CMK (cell line): ENCODE measurements at places on chromosomes 7 and 10.

GRCh38 chr10:109982812-109983211 is 25.0 kb upstream of the ADD3 start:
- no peak for DNase-seq

GRCh38 chr7:43905209-43905946 is 1.0 kb downstream of the URGCP start:
- no peak for DNase-seq

- no peak for DNase-seq
These were observed 40.0 kb upstream of the LOXL4 start for GRCh38 chr10:98307916-98308541.

DNA sequence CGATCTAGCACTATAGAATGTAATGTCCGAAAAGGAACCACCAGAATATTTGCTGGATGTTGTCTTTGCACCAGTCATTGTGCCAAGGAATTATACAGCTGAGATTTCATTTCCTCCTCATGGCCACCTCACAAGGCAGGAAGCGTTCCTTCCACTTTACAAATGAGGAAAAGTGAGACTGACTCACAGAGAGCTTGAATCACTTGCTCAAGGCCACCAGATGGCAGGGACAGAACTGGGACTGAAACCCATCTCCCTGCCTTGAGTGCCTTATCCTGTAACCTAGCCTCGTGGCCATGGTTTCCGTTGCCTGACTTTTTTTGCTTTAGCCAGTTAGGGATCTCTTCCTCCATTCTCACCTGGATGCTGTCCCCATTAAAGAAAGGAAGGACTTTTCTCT is 44.7 kb upstream of the PDZD8 start:
- DNase-seq: no peak

DNA sequence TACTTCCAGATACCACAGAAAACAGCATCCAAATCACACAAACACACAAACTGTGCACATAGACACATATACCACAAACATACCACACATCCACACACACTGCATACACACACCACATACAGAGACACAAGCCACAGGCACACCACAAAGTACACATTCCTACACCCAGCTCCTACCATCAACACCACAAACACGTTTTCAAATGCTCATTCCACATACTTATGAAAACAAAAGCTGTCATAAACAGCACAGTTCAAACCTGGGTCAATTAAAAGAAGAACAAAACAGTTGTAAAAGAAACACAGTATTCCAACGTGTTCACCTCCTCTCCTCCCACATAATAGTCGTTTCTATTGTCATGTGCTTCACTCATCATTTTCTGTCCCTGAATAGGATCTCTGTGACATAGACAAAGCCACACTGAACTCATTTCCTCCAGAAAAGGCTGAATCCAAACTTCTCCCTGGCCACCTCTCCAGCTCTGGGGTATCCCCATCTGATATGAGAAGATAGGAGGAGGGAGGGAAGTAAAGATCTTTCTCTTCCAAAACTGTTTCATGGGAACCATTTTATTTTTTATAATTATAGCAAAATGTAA is 89.2 kb downstream of the CXCL12 start:
- no peak for DNase-seq

- DNase-seq: no peak
These were observed 154.6 kb upstream of the NPVF start for GRCh38 chr7:25382869-25383268.

DNA sequence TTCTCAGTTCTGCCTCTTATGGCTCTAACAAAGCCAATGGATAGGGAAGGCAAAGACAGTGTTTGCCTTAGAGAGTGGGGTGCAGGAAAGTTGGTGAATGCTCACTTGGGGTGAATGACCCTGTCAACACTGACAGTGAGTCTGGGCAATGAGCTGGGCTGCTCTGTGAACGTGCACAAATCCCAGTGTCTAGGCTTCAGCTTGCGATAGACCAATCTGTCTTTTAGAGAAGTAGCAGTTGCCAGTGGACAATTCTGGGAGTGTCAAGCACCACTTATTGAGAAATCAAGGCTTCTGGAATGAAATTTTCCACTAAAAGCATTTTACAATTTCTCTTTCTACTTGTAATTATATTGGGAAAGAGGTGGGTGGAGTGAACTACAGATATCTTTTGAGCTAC is 141.4 kb downstream of the HERPUD2 start:
- DNase-seq: no peak

- no peak for DNase-seq
These were observed 140.2 kb downstream of the AUTS2 start for GRCh38 chr7:69738396-69738951.

- no peak for DNase-seq
These were observed 175.2 kb upstream of the PPP2R2D start for GRCh38 chr10:131725581-131726069.

DNA sequence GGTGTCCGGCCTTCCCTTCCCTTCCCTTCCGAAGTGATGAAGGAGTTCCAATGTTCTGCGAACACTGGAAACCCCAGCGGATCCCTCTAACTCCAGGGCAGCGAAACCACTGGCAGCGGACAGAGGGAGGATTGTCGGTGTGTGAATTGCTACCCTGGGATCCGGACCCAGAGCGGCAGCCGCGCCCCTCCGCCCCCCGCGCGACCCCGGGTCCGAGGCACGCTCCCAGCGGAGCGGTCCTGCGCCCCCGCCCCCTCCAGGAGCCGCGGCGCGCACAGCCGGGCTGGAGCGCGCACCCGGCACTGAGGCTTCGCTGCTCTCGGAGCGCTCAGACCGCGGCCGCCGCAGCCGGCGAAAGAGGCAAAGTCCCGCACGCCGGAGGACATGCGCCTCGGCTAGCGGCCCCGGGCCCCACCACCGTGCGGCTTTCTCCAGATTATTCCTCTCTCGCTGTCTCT is at the start of gene PTPRZ1:
TSS of gene PTPRZ1 (plus strand) at position 331 of the 458 bp plus-strand sequence. CDS start 339 bp downstream, outside the sequence.
- no peak for DNase-seq

GRCh38 chr10:50951365-50951764 is 65.9 kb upstream of the A1CF start:
- DNase-seq: no peak

DNA sequence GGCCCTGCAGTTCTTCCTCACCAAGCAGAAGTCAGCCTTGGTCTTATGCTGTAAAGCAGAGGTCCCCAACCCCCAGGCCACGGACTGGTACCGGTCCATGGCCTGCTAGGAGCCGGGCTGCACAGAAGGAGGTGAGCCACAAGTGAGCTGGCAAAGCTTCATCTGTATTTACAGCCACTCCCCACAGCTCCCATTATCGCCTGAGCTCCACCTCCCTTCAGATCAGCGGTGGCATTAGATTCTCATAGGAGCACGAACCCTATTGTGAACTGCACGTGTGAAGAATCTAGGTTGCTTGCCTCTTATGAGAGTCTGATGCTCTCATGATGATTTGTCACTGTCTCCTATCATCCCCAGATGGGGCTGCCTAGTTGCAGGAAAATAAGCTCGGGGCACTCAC is 87.6 kb upstream of the NEBL start:
- DNase-seq: no peak

DNA sequence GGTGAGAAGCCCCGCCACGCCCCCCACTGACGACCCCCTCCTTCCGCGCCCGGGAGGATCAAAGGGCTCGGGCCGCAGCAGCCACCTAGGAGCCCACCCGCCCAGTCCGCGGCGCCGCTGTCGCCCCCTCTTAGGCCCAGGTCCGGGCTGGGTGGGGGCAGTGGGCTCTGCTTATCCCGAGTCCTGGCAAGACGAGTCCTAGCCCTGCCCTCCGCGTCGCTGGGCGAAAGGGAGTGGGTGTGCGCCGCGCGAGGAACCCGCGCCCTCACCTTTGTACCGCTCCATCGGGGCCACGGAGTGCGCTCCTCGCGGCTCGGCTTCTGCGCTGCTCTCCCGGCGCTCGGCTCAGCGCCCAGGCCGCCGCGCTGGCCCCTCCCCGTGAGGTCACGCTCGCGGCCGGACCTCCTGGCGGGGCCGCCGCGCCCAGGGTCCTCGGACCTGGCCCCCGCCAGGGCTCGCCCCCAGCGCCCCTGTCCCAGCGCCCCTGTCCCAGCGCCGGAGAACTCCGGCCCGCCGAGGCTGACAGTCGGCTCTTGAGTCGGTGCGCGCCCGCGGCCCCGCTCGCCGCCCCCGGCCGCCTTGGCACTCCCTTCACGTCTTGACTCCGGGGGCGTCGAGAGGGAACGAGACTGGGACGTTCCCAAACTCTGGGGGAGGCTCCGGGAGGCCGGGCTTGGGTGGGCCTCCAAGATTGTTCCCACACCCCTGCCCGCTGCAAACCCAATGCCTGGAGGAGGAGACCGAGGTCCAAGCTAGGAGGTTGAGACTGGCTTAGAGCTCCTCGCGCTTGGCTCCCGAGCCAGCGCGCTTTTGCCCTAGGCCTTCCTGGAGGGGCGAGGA is at the start of gene AFAP1L2:
TSS of gene AFAP1L2 (minus strand) at position 332 of the 840 bp plus-strand sequence. CDS start at position 285, 47 bp downstream.
- DNase-seq: no peak

DNA sequence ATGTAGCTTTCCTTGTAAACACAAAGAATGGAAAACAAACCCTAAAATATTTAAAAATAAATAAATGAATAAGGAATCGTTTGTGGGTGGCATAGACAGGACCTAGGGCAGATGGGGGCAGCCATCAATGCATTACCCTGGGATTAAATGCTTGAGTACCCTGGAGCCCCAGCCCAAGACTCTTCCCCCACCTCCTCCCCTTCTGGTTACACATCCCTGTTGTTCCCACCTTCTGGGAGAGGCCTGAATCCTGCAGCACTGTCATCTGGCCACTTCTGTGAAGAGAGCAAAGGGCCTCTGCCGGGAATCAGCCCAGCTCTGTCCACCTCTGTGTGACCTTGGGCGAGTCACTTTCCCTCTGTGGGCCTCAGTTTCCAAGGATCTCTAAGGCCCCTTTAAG is 61.6 kb upstream of the COL13A1 start:
- no peak for DNase-seq

DNA sequence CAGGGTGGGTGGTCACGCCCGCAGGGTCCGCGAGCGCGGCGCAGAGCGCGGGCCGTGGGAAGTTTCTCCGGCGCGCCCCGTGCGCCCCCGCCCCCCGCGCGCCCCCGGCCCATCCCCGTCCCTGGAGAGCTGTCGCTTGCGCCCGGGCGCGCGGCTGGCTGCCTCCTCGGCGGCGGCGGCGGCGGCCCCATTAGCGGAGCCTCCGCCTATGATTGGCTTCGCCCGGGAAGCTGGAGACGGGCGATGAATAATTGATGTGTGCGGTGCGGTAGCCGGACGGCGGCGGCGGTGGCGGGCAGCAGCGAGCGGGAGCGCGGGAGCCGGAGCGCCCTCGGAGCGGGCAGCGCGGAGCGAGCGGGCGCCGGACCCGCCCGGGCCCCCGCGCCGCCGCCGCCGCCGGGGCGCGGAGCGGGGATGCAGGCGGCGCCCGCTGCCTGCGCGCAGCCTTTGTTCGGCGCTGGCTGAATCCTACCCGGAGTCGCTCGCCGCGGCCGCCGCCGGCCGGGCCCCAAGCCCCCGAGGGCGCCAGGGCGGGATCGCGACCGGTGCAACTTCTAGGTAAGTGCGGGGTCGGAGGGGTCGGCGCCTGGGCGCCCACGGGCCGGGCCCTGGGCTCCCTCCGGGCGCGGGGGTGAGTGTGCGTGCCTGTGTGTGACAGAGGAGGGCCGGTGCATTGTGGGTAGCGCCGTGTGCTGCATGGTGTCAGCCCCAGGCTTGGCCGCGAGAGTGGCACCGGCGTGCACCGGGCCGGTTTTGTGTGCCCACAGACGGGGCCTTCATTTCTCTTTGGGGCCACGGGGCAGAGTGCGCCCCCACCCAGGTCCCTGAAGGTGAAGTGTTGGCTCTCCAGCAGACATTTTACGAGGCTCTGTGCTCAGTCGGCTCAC is 103.8 kb upstream of the PPIF start:
- no peak for DNase-seq

GRCh38 chr7:27546610-27547009 is 116.1 kb downstream of the HIBADH start:
- DNase-seq: no peak

- DNase-seq: no peak
These were observed 916.6 kb downstream of the IPMK start for GRCh38 chr10:57351076-57351475.

DNA sequence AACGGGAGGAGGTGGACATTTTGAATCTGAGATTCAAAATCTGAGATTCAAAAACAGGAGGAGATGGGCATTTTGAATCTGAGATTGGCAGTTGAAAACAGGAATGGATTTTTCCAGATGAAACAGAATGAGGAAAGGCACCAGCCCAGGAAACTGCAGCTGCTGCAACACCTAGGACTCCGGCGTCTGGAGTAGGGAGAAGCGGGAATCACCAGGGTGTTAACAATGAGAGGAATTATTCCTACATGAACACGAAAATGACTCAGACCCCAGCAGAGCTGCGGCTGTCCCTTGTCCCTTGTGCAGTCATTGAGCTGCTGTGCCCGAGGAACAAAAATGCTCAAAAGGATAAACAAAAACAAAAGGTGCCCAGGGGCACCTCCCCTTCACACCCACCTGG is 59.9 kb upstream of the KAT6B start:
- DNase-seq: no peak

DNA sequence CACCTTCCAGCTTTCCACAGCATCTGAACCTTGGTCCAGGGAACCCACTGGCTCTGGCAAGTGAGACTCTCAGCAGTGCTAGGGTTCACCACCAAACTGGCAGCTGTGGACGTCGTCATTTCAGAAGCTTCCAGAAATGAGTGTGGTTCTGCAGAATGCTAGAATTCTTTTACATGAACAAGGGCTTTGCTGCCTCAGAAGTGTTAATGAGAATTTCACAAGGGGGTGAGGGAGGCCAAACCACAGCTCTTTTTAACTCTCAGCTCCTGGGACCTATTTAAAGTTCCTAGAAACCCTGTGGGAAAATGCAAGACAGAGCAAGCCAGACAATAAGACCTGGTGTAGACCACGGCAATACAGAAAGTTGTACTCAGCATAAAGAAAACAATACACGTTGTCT is 129.3 kb upstream of the BET1 start:
- no peak for DNase-seq

- DNase-seq: no peak
These were observed 73.8 kb downstream of the PON1 start for GRCh38 chr7:95250571-95250970.

DNA sequence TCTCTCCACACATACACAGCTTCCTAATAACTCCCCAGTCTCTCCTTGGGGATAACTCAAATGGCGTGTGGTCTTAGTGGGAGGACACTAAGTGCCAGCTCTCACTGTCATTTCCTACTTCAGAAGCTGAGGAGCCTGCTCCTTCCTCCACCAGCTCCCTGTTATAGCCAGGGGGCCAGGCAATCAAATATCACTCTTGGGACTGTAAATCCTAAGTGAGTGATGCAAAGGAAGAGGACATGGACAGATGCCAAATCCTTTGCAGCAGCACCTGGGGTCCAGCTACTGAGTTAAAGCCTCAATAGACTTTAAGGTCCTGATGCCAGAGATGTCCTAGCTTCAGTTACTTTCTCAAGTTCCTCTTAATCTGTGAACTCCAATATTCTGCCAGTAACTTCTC is 34.1 kb downstream of the SEM1 start:
- no peak for DNase-seq

- no peak for DNase-seq
These were observed 77.9 kb downstream of the HIPK2 start for GRCh38 chr7:139699640-139700504.

GRCh38 chr10:89219513-89220218 is 12.5 kb upstream of the CH25H start:
- DNase-seq: no peak
